ENCODE measurements at places on chromosomes 7 and 10.

DNA sequence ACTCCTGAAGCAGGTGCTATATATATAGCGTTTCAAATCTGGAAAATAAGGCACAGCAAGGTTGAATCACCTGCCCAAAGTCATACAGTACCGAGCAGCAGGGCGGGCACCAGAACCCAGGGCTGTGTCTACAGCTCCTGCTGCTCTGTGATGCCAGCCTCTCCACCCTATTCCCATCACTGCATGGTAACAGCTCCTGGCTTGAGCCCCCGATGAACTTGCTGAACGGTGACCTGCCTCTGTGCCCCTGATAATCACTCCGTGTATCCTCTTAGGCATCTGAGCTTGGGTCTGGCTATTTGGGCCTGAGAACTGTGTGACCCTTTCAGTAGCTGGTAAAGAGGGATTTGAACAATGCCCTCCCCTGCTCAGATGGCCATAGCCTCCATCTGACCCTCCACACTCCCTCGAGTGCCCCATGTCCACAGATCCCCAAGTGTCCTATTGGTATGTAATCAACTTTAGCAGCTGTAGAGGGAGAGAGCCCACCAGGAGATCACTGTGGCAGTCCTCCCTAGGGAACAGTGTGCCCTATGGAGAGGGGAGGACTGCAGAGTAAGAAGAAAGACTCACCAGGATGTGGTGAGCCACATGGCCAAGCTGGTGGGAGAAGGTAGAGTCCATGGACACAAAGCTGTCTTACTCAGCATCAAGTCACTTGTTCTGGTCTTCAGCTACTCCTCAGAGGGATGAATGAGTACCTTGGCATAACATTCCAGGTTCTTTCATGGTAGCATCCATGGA, 1.1 kb upstream of the ARHGAP22 start:
- DNase-seq = peak; percentile 53

GRCh38 chr10:102616066-102616770, 28.1 kb upstream of the TRIM8 start:
- DNase-seq = peak; percentile 93

DNA sequence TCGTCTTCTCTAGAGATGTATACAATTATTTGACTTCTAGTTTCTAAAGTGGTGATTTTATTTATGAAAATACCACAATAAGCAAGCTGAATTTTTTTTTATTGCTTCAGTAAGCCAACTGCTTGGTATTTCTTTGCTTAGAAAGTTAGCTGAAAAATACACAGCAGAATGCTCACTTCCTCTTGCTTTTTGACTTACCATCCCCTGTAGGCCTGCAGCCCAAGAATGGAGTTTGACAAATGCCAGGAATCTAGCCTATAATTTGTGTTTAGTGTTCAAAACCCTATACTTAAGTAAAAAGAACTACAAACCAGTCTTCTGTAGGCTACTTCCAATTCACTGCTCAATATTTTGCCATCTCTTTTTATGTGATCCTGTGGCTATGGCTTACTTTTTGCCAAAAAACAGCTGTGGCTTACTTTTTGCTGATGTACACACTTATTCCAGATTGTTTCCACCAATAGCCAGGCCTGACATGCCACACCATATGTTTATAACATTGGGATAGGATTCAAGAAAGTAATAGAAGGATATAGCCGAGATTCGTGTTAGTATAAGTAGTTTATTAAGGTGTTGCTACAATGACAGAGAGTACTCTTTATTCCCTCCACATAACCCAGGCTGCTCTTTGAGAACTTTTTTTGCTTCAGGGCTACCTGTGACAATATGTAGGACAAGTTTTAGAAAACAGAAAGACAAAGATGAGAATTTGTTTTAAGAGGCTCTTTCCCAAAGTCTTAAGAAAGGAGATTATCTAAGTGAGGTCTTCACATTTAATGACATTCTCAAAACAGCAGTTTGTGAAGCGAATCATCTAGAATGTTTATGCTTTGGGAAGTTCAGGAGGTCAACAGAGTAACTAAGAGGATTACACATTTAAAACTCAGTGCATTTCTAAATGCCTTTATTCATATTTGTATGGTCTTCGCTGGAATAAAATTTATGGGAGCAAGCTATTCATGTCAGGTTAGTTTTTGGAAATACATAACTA, 263.9 kb upstream of the FZD1 start:
- no peak for DNase-seq

GRCh38 chr10:91564026-91564425, 68.8 kb downstream of the PPP1R3C start:
- no peak for DNase-seq

- DNase-seq = no peak
Observed at GRCh38 chr10:78859769-78860168, 209.0 kb upstream of the ZMIZ1 start.

GRCh38 chr10:98270073-98270740, 2.2 kb upstream of the LOXL4 start:
- DNase-seq = no peak

DNA sequence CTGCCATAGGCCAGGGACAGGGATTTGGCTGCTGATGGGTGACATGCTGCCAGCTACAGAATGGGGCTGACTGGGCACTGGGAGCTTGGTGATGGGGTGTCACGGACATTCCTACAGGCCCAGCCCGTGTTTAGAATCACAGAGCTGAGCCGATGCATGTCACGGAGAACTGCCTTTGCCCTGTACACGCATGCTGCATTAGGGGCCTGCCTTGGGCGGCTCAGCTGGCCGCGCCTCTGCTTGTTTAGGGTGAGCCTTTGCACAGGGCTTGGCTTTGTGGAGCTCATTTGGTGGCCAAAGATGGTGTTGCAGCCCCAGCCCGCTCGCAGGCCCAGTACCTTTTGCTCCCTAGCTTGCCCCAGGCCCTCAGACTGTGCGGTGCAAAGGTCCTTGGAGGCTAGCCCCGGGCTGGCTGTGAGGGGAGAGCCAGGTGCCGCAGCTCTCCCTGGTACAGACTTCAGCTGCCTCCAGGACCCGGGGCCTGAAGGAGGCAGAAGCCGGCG, 108.4 kb upstream of the BTBD16 start:
- no peak for DNase-seq

DNA sequence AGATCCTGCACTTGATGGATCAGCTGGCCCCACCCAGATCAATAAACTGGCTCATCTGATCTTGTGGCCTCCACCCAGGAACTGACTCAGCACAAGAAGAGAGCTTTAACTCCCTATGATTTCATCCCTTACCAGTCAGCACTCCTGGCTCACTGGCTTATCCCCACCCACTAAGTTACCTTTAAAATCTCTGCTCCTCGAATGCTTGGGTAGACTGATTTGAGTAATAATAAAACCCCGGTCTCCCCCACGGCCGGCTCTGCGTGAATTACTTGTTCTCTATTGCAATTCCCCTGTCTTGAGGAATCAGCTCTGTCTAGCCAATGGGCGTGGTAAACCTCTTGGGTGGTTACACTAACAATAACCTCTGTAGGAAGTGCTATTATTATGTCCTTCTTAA, 83.7 kb downstream of the MBL2 start:
- DNase-seq = no peak

- no peak for DNase-seq
Observed at GRCh38 chr7:152521420-152522337, 85.9 kb upstream of the KMT2C start.

GRCh38 chr7:96426027-96426426, 104.1 kb upstream of the SLC25A13 start:
- no peak for DNase-seq

GRCh38 chr10:47151920-47152319, 148.1 kb upstream of the GDF10 start:
- DNase-seq = no peak

DNA sequence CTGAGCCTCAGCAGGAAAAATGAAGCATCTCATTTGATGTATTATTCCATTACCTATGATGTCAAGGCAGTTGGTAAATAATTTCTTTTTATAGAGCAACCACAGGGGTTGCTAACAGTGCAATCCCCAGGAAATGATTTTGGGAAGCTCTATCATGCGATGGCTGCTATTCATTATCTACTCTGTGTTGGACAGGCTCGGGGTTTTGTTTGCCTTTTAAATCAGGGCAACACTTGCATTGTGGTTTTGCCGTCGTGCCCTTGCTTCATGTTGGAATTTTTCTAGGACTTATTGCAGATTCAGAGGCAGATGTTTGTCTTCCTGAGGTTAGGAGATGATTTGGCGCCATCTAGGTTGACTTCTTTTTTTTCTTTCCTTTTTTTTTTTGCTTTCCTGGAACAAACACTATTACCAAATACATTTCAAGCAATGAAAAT, 128.4 kb downstream of the BICC1 start:
- DNase-seq = no peak

DNA sequence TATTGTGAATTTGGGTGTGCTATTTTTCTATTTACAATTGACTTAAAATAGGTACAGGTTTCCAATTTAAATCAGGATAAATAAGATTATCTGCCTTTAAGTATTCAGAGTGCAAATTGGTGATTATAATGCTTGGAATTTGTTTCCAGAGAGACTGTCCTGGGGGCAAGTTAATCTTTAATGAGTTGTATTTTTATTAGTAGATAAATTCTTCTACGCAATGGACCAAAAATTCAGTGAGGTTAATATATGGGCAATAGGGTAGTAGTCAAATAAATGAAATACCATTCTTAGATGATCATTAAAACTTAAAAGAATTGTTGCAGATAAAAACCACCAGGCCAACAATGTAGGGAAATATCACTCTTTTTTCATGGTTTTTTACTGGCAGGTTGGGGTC, 3.4 kb downstream of the BICC1 start:
- DNase-seq = no peak

- DNase-seq = no peak
Observed at GRCh38 chr10:75180592-75180991, 30.0 kb upstream of the VDAC2 start.

DNA sequence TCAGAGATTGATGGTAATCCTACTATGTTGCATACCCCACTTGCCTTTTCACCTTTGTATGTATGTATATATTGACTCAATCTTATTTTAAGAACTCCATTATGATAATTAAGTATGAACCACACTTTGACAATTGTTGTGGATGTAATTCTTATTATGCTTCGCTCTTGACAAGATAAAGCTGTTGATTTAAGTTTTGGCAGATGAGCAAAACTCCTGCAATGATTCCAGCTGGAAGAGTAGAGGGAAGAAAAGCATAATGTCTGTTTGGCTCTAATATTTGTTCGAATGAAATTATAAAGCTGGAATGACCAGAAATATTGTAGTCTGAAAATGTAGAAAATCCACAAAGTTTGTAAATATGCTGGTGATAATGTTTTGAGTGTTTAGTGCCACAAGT, 83.8 kb upstream of the AKR1E2 start:
- DNase-seq = no peak

GRCh38 chr10:32959006-32959920, 1.2 kb upstream of the ITGB1 start:
- DNase-seq = no peak

- no peak for DNase-seq
Observed at GRCh38 chr10:123492016-123492415, 174.1 kb upstream of the GPR26 start.
